Muscle of leg (tissue), 16 donors: ENCODE measurements at places on chromosomes 4 and X.
A peak's percentile ranks its signal among the peaks of the same experiment; 100 is the strongest.

DNA sequence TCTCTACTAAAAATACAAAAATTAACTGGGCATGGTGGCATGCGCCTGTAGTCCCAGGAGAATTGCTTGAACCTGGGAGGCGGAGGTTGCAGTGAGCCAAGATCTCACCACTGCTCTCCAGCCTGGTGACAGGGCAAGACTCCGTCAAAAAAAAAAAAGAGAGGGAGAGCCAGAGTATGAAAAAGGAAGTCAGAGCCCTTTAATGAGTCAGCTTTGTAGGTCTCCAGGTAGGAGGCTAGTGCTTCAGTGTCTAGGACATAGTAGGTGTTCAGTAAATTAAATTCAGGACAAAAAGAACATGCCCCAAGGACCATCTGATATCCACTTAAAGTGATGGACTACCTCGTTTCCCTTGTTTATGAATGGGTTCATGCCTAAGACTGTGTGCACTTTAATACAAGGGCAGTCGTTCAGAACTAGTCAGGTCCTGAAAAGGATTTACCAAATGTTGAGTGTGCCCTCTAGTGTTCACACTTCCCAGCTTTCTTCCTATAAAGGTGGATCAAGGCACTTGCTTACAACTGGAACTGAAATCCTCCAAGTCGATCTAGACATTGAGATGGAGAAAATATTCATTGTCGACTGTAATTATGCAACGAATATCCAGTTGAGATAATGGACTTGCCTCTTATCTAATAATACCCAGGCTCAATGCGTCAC is 29.0 kb downstream of the F9 start:
- H3K4me3 ChIP-seq = no peak overlapping the region
- no peak overlapping the region for H3K27ac ChIP-seq
- peak; percentile 78 for DNase-seq
- no peaks in the 10 kb centered on the region for H3K4me1 ChIP-seq
- no peaks in the 10 kb centered on the region for H3K36me3 ChIP-seq
- H3K27me3 ChIP-seq = peaks cover 7% of the 10 kb centered on the region

- H3K27me3 ChIP-seq = no peaks in the 10 kb centered on the region
- no peak overlapping the region for H3K4me3 ChIP-seq
- DNase-seq = no peak
- H3K36me3 ChIP-seq = no peaks in the 10 kb centered on the region
Measured at GRCh38 chr4:100969925-100970324, 377.4 kb downstream of the PPP3CA start.

DNA sequence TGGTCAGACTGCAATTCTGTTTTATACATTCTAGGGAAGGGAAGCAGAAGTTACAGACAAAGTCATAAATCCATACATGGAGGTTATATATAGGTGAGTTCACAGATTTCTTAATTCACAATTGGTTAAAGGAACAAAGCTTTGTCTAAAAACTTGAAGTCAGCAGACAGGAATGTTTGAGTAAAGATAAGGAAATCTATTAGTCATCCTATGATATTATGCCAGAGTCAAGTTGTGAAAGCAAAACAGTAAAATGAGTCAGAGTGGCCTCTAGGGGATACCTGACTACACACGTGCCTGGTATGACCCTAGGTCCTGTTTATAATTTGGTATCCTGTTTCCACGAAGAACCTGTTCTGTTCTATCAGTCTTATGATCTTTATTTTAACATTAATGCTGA is 31.5 kb downstream of the ACTRT1 start:
- no peaks in the 10 kb centered on the region for H3K4me1 ChIP-seq
- no peak for DNase-seq
- no peaks in the 10 kb centered on the region for H3K27me3 ChIP-seq
- H3K4me3 ChIP-seq = no peak overlapping the region
- H3K36me3 ChIP-seq = no peaks in the 10 kb centered on the region

DNA sequence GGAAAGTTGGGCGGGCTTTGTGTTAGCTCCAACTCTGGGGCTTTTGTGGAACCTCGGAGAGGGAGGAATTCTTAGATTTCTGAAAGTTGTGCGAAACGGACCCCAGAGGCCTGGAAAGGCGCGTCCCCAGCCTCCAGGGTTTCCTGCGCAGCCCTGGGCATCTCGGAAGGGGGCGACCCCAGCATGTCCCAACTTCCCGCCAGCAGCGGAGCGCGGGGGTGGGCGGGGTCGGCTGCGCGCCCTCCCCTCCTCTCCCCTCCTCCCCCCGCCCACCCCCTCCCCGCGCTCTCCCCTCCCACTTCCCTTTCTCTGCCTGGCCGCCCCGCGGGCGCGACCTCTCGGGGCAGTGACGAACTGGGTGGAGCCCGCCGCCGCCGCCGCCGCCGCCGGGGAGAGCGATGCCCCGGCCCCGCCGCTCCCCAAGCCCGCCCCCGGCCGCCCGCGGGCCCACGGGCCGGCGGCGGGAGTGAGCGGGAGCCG is 16.8 kb downstream of the PTTG2 start:
- H3K4me3 ChIP-seq = peak overlapping the region; percentile 57
- peak overlapping the region; percentile 80 for H3K27ac ChIP-seq
- DNase-seq = peak; percentile 92
- no peaks in the 10 kb centered on the region for H3K36me3 ChIP-seq
- no peaks in the 10 kb centered on the region for H3K27me3 ChIP-seq

GRCh38 chr4:146520896-146521540 is 722 bp downstream of the SLC10A7 start:
- H3K27ac ChIP-seq = peak overlapping the region; percentile 95
- no peaks in the 10 kb centered on the region for H3K36me3 ChIP-seq
- no peaks in the 10 kb centered on the region for H3K27me3 ChIP-seq
- H3K4me3 ChIP-seq = peak overlapping the region; percentile 97

DNA sequence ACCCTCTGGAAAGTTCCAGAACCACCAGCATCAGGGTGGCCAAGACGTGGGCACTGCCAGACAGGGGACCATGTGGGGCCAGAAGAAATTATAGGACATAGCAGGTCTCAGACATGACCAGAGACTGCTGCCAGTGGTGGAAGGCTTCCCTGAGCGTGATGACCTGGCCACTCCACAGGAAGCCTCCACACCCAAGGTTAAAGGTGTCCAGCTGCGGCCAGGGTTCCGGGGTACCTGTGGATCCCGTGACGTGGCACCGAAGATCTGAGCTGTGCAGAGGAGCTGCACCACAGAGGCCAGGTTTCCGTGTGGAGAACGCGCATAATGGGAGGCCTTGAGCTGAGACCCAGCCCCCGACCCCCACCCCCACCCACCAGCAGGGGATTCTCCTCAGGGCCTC is 16.4 kb upstream of the CTBP1 start:
- no peaks in the 10 kb centered on the region for H3K27me3 ChIP-seq
- H3K4me1 ChIP-seq = peaks cover 2% of the 10 kb centered on the region
- H3K4me3 ChIP-seq = no peak overlapping the region
- no peaks in the 10 kb centered on the region for H3K36me3 ChIP-seq

DNA sequence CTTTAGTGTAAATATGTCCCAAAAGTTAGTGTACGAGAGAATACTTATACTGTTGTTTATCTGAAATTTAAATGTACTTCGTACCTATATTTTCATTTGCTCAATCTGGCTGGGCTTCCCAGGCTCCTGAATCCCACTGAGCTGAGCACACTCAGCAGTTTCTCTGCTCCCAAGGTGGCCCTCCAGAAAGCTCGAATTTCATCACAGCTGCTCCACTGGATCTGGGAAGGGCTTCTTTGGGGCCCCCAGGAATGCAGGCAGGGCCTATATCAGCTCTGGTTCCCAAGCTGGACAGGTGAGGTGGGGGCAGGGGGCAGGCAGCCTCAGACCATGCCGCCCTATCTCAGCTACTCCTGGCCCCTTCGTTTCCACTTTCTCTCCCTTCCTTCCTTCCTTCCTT is 1.5 kb upstream of the FATE1 start:
- peak; percentile 48 for DNase-seq
- peaks cover 46% of the 10 kb centered on the region for H3K4me1 ChIP-seq
- no peak overlapping the region for H3K4me3 ChIP-seq
- H3K27ac ChIP-seq = no peak overlapping the region
- H3K27me3 ChIP-seq = peaks cover 27% of the 10 kb centered on the region

GRCh38 chr4:151541389-151542071 is 132.6 kb downstream of the FHIP1A start:
- no peaks in the 10 kb centered on the region for H3K36me3 ChIP-seq
- peak; percentile 3 for DNase-seq
- H3K4me1 ChIP-seq = no peaks in the 10 kb centered on the region
- H3K27me3 ChIP-seq = no peaks in the 10 kb centered on the region
- H3K4me3 ChIP-seq = no peak overlapping the region

DNA sequence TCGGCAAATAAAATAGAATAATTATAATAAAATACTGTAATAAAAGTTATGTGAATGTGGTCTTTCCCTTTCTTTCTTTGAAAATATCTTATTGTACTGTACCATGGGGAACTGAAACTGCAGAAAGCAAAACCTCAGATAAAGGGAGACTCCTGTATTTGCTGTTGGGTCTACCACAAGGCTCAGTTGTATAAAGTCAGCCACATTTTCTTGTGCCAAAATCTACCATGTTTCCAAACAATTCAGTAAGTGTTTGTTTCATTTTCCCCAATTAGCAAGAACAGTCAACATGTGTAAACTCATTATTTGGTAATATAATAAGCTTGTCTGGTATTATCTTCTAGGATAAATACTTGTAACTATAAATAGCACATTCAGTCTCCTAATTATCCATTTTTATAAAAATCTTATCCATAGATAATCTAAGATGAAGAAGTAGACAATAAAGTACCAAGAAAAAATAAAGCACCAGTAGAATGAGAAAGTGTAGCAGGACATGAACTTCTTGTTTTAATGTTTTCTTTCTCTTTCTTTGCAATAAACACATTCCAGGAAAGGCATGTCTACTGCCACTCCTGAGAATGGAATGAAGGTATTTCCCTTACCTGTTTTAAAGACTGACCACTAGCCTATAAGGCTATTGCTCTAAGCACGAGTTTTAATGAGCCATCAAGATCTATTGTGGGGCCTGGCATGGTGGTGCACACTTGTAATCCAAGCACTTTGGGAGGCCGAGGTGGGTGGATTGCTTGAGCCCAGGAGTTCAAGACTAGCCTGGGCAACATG is 15.0 kb upstream of the OTUD4 start:
- no peak overlapping the region for H3K27ac ChIP-seq
- no peak for DNase-seq
- H3K36me3 ChIP-seq = no peaks in the 10 kb centered on the region
- H3K4me1 ChIP-seq = no peaks in the 10 kb centered on the region
- no peaks in the 10 kb centered on the region for H3K27me3 ChIP-seq

GRCh38 chr4:134727696-134728095 is 526.1 kb upstream of the PABPC4L start:
- no peak for DNase-seq
- H3K36me3 ChIP-seq = no peaks in the 10 kb centered on the region
- no peak overlapping the region for H3K27ac ChIP-seq
- no peak overlapping the region for H3K4me3 ChIP-seq
- no peaks in the 10 kb centered on the region for H3K27me3 ChIP-seq
- no peaks in the 10 kb centered on the region for H3K4me1 ChIP-seq

GRCh38 chr4:113919145-113919544 is 60.3 kb downstream of the ARSJ start:
- no peaks in the 10 kb centered on the region for H3K36me3 ChIP-seq
- DNase-seq = no peak
- H3K4me3 ChIP-seq = no peak overlapping the region
- H3K27me3 ChIP-seq = no peaks in the 10 kb centered on the region
- no peaks in the 10 kb centered on the region for H3K4me1 ChIP-seq

DNA sequence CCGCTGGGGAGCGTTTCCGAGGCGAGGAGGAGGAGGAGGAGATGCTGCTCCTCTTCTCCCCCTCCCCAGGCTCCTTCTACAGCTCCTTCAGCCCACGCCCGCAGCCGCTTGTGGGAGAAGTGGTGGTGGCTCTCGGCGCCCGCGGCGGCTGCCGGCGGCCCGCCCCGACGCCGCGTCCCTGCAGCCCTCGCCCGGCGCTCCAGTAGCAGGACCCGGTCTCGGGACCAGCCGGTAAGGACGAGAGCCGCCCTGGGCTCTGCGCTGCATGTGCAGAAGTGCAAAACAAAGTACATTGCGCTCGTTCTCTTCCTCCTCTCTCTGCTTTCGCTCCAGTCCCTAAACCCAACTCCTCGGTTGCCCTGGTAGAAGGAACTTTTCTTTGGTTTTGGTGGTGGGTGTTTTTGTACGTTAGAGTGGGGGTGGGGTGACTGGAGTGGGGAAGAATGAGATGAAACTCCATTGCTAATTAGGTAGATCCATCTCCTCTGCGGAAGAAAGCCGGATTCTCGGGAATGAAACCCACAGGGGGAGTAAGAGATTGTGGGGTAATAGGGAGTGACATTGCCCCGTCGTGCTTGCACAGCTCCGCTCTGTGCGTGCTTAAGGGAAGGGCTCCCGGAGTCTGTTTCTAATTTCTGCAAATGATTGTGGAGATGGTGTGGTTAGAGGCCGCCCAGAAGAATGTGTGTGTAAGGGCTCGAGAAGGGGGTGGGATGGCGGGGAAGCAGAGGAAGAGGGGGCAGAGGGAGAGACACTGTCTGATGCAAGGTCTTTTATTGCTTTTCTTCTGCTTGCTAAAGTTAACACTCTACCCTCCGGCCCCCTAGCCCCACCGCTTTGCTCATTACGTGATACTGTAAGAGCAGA is 677 bp downstream of the PTPN13 start:
- DNase-seq = peak; percentile 68
- peak overlapping the region; percentile 59 for H3K4me3 ChIP-seq
- H3K4me1 ChIP-seq = peaks cover 9% of the 10 kb centered on the region
- H3K27me3 ChIP-seq = peaks cover 17% of the 10 kb centered on the region
- no peaks in the 10 kb centered on the region for H3K36me3 ChIP-seq

DNA sequence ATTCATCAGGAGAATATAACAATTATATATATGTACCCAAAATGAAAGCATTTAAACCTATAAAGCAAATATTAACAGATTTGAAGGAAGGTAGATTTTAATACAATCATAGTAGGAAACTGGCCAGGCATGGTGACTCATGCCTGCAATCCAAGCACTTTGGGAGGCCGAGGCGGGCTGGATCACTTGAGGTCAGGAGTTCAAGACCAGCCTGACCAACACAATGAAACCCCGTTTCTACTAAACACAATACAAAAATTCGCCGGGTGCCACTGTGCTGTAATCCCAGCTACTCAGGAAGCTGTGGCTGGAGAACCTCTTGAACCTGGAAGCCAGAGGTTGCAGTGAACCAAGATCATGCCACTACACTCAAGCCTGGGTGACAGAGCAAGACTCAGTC is 118.3 kb downstream of the KCNIP4 start:
- no peak overlapping the region for H3K27ac ChIP-seq
- no peaks in the 10 kb centered on the region for H3K27me3 ChIP-seq
- H3K36me3 ChIP-seq = no peaks in the 10 kb centered on the region
- no peaks in the 10 kb centered on the region for H3K4me1 ChIP-seq

DNA sequence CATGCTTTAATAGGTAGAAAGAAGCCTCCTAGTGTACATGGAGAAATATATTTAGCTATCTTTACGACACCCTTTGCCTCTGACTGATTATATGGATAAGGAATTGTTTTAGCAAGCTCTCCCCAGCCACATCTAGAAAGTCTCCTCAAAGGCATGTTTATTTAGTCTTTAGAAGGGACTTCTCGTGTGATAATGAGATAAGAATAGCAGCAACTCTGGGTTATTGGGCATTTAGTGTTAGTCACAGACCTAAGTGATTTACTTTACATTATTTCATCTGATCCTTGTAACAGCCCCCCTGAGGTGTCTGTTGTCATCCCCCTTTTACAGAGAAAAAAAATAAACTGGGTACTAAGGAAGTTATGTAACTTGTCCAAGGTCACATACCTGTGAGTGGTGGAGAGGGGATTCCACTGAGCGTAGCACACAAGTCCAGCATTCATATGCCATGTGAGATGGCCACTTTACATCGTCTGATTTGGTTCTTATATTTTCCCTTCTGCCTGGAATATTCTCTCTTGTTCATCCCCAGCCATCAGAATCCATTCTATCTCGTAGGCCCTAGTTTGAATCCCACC is 77.7 kb downstream of the TSPAN7 start:
- no peaks in the 10 kb centered on the region for H3K36me3 ChIP-seq
- no peak overlapping the region for H3K27ac ChIP-seq
- peaks cover 10% of the 10 kb centered on the region for H3K27me3 ChIP-seq
- DNase-seq = no peak
- H3K4me3 ChIP-seq = no peak overlapping the region
- peaks cover 7% of the 10 kb centered on the region for H3K4me1 ChIP-seq
